Fibroblast of skin of back (primary cell): ENCODE measurements at places on chromosomes 12 and 14.

DNA sequence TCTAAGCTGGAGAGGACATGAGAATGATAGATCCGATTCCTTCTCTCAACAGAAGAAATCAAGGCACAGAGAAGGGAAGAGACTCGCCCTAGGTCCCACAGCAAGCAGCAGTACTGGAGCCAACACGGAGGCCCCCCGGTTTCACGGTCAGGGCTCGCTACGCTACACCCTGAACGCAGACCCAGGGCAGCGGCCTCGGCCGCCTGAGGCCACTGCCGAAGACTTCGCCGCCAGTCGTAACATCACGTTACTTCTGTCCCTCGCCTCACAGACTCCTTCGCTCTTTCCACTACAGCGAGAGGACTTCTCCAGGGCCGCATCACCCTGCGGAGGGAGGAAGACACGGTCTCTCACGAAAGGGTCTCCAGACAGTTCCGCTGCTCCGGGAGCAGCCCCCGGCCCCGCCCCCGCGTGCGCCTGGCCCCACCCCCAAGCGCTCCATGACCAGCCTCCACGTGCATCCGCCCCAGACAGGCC, 411 bp upstream of the DCAF4 start:
- DNase-seq: no peak

DNA sequence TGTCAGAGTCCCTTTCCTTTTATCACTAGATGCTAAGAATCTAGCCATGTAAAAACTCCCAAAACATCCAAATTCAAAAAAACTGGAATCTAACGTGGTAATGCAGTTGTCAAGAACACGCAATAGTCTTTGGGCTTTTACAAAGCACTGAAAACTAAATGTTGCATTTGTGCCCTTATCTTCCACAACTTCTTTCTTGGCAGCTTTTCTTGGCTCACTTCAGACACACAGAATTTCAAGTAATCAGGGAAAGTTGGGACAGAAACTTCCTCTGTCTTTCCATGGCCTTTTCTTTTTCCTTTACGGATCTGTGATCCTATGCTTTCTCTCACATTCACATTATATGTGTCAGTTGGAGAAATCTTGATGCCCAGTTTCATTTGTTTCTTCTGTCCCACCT, 136.0 kb downstream of the CRADD start:
- DNase-seq: no peak

DNA sequence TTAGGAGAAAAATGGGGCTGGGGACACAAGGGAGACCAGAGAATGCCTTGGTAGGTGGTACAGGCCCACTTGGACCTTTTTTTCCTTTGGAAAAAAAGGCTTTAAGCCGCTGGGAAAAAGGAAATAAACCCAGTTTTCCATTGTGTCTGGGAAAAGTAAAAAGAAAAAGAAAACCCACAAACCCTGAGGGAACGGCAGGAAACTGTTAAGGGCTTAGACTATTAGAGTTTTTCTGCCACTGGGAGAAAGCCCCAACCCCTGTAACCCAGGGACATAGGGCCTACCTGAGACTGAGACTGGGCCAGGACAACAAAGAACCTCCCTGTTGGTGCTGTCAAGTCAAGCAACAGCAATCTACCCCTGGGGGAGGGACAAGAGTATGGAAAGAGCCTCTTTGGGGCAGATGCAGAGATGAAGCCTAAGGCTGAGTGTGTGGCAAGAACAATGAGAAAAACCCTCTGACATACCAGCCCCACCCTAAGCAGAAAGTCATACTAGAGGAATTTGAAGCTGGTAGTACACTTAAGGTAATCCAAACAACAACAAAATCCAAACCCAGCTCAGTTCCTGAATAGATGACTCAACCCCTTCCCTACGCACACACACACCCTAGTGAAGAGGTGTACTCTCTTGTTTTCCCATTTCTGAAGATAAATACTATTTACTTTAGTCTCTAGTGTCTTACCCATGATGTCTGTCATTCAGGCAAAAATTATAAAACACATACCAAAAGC, 22.8 kb downstream of the ATF1 start:
- peak; percentile 92 for DNase-seq

GRCh38 chr12:10512798-10513197, 7.1 kb downstream of the EIF2S3B start:
- no peak for DNase-seq

DNA sequence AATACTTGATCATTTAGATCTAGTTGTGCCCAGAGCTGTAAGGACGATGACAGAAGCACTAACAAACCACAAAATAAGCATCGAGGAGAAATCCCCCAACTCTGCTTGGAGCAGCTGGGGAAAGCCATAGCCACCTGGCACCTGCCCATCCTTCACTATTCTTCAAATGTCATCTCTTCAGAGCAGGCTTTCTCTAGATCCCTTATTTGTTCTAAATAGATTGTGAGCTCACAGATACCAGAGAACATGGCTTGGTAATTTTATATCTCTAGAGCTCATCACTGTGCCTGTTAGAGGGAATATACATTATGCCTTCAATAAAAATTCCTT, 50.9 kb downstream of the GRIP1 start:
- DNase-seq: no peak

GRCh38 chr12:107560165-107560898, 125.3 kb upstream of the PWP1 start:
- DNase-seq: no peak

DNA sequence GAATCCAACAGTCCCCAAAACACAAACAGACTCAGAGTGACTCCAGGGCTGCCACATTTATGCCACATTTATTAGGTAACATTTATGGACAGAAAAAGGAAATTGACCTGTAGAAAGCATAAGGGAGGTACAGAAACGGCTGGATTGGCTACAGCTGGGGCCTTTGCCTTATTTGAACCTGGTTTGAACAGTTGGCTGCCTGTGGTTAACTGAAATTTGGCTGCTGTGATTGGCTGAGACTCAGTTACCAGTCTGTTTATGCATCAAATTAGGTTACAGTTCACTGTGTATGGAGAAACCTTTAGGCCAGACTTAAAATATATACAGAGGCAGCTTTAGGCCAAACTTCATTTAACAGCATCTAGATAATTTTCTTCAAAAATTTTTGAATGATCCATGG, 27.8 kb upstream of the PCNX1 start:
- no peak for DNase-seq
